ENCODE measurements at places on chromosomes 16 and 17.
A peak's percentile ranks its signal among the peaks of the same experiment; 100 is the strongest.

DNA sequence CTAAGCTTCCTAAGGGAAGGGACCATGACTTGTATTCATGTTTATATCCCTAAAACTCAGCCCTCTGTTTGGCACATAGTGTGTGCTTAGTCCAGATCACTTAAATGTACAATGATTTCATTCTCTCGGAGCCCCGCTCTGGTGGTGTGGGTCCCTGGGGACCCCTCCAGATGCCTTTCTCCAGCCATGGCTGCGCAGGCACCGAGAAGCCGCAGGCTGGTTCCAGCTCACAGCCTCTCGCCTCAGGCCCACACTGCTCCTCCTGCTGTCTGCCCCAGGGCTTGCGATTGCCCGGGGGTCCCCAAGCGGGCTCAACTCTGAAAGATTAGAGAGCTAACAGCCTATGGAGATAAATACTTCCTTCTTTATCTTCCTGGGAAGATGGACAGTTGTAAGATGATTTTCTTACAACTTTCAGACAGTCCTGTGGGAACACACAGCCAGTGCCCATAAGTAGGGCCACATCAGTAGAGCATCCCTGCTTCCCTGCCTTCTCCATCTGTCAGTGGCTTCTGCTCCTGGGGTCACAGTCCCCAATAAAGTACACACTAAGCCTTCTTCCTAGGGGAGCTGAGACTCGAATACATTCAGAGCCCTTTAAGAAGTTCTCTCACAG lies 66.2 kb downstream of the CENPV start:
- no peak for DNase-seq

DNA sequence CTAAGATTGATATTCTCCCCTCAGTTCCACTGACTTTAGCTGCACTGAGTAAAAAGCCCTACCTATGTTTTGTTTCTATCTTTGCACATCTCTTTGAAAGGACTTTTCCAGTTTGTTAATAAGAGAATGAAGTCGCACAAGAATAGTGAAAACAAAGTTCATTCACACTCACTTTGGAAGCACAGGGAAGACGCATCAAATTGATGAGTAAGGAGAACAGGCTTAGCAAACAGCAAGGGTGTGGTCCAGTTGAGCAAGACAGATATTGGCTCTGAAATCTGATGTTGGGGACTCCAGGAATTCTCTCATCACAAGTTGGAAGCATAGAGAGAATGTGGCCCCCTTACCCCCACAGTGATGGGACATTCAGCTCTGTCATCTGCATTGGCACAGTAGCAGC lies 221.3 kb downstream of the CDH11 start:
- DNase-seq, result no peak

DNA sequence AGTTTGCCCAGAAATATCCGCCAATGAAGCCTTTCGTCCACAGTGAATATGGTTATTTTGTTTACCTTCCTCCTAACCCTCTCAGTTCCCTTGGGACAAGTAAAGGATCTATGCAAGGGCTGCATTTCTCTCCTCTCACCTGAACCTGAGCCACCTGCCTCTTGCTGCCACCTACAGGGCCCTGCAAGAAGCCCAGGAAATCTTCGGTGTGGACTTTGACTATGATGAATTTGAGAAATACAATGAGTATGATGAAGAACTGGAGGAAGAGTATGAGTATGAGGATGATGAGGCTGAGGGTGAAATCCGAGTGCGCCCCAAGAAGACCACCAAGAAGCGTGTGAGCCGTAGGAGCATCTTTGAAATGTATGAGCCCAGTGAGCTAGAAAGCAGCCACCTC lies 14.0 kb downstream of the SUPT6H start:
- no peak for DNase-seq

GRCh38 chr17:48577946-48578615 lies at the start of gene HOXB4:
Gene HOXB4 (minus strand): TSS chr17:48578350. CDS start chr17:48578319, 31 bp downstream.
- DNase-seq, result no peak

DNA sequence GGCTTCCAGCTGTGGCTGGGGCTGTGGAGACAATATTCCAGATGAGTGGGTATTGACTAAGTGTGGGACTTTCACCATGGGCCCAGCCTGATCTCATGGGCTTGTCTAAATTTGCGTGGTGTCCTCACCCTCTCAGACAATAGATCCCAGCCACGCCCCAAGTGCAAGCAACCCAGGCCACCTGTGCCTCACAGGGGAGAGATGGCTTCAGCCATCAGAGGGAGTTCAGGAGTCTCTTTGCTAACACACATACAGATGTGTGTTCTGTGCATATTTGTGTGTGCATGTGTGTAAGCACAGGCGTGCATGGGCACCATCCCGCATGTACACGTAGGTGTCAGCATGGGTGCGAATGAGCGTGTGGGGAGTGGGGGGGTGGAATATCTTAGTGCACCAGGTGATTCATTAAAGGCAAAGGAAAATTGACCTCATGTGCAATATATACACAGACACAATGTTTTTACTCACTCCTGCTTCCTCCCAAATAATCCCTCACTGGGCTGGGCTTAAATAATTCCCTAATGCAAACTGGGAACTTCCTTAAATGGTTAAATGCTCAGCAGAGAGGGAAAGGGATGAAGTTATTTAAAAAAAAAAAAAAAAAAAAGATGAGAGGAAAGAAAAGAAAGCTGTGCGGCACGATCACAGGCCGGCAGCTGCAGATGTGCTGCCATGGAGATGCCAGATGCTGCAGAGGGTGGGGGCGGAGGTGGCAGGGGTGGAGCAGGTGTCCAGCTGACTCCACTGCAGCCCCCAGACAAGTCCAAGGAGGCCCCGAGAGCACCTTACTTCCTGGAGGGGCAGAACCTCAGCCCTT lies 24.0 kb upstream of the CDC42EP4 start:
- DNase-seq, result no peak

DNA sequence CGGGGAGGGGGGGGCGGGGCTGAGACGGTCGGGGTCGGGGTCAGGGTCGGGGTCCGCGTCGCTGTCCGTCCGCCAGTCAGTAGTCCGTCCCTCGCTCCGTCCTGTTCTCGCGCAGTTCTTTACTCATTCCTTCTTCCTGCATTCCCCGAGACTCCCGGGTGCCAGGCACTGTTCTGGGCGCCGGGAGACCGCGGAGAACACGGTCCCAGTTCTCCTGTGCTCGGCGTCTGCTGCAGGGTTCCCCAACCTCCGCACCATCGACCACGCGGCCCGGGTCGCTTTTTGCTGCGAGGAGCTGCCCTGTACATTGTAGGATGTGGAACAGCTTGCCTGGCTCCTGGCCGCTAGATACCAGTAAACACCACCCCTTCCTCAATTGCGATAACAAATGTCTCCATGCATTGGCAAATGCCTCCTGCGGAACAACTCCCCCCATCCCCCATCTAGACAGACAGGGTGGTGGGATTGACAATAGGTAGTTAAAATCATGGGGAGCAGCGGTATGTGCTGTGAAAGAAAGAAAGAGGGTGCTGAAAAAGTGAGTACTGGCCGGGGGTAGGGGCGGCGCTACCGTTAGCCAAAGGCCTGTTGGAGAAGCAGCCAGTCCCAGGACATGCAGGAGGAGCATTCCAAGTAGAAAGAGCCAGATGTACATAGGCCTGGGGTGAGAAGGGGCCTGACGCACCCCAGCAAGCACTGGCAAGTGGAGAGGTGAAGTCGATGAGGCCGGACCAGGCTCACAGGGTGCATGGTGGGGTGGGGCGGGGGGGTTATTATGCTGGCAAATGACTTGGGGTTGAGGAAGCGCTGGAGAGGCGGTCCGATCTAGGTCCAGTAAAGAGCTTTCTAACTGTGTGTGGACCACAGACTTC lies 631 bp downstream of the TRAF7 start:
- DNase-seq, result no peak

DNA sequence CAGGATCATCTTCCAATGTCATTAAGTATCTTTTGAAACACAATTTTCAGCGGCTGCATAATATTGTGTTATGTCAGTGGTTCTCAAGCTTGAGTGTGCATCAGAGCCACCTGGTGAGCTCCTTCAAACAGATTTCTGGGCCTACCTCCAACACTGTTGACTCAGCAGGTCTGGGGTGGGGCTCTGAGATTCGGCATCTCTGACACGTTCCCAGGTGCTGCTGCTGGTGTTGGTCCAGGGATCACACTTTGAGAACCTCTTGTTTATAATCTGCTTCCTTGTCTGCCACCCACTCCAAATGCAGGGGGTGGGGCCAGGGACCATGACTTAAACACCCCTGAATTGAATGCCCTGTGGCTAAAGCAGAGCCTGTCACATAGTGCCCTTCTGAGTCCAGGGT lies 73.8 kb upstream of the HNF1B start:
- DNase-seq, result no peak

DNA sequence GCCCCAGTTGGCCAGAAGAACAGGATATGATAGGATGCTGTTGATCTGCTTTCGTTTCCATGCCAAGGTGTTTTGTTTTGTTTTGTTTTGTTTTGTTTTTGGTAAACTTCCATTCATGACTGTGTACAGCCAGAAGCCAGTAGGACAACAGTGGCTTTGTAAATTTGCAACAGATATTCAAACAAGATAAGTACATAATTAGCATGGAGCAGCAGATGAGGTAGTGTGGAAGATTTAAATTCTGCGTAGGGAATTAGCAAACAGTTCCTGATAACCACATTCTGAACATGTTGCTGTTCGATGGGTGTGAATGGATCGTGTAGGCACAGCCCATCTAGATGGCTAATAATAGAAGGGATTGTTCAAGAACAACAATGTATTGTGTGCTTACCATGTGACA lies 1080.1 kb upstream of the RBFOX1 start:
- no peak for DNase-seq

DNA sequence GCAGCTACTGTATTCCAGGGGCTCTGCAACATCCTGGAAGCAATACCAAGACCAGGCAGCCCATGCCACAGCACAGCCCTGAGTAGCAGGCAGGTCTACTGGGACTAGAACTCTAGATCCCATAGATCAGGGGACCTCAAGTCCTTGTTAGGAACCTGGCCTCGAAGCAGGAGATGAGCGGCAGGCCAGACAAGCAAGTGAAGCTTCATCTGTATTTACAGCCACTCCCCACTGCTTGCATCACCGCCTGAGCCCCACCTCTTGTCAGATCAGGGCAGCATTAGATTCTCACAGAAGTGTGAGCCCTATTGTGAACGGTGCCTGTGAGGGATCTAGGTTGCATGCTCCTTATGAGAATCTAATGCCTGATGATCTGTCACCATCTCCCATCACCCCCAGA lies 295.7 kb upstream of the TNRC6C start:
- DNase-seq, result no peak

DNA sequence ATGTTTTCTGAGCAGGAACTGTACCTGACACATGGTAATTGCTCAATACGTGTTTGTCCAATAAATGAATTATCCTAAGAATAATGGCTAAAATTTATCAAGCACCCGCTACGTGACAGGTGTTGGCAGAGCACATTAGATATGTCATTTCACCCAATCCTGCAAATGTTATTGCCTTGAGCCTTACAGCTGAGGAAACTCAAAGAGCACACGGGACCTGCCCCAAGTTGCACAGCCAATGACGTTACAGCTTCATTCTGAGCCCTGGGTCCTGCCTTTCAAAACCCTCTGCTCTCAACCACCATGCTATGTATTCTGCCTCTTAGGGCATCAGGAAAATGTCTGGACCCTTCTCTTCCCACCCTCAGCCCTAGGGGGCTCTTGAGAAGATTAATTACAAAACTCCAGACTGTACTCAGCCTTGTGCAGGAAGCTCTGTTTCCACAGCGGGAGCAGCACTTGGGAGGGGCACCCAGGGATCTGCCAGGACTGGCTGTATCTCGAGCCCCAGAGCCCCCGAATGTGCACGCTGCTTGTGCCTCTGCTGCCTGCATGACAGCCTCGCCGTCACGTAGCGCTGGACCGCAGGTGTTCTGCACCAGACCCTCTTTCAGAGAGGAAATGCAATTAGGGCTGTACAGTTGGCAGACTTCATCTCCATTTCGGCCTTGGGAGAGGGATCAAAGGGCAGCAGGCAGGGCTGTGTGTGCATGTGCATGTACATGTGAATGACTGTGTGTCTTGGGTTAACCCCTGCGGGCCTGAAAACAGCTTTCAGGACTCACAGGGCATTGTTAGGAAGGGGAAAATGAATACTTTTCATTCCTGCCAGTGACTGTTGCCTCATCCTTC lies 71.6 kb downstream of the GPR139 start:
- no peak for DNase-seq

DNA sequence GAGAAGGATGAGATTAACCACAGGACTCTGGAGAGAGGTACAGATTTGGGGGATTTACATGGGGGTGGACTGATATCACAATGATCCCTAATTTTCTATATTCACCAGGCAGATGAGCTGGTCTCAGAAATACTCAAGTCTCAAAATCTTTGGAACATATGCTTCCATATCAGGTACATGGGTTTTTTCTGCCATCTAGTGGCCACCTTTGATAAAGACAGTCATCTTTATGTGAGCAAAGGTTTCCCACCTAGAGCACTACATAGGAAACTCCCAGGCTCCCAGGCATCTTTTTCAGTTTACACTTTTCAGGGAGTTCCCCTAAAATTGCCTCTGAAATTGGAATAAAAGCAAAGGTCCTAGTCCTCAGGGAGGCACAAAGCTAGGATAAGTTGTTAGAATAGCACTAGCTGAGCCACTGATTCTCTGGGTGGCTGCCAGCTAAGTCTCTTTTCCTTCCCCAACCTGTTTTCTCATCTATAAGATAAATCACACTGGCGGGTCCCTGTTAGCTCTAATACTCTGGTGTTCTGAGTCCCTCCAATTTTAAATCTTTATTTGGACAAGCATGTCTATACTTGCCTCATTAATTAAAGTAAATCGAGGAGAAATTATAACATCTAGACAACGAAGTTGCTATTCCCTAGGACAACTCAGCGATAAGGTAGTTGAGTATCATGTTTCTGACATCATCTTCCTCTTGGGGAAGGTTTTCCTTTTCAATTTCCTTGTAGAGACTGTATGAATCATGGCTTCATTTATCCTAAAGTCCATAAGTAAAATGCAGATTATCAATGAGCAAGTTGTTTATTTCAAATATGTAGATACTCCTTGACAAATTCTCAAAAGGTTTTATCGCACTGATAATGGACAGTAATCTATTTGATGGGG lies 19.0 kb upstream of the MON1B start:
- peak; percentile 26 for DNase-seq

DNA sequence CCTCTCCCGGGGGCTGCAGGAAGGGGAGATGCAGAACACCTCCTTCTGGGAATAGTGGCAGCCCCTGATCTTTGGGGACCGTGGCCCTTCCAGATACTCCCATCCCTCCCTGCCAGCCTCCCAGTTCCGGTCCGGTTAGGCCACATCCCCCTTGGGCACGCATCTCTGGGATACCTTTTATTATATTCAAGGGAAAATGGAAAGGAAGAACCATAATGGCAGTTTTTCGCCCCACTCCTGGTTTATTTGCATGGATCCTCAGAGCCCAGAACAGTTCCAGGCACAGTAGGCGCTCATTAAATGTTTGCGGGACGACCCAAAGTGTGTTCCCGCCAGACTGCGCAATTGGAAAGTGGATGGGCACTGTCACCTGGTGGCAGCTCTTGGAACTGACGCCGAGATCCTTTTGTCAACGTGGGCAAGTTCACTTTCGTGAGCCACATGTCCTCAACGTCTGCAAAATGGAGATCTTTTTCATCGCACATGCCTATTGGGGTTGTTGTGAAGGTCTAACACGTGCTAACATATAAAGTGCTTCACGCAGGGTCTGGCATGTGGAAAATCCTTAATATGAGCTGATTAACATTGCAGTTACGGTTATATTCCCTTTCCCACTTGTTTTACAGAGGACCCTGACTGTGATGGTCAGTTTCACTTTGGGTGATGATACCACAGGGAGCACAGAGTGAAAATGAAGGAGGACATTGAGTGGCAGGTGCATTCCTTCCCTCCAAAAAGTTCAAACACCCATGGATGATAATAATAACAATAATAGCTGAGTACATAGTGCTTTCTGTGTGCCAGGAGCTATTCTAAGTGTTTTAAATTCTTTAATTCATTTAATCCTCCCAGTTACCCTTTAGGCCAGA lies 1.7 kb upstream of the GPRC5B start:
- DNase-seq, result peak; percentile 62

- DNase-seq, result no peak
Measured at GRCh38 chr17:41415833-41416335, 8.5 kb downstream of the KRT37 start.

- no peak for DNase-seq
Measured at GRCh38 chr17:4833941-4834680, 971 bp downstream of the MINK1 start.

Measured in NCI-H446 (cell line).